ENCODE measurements at places on chromosomes 13 and 19. TPM values are rescaled to one million over a fixed set of nuclear protein-coding genes. Genes with fewer than 3 reads are reported as not detected.

CGB5 gene
- total RNA-seq, result not detected

KLF5 gene
- total RNA-seq, result 226 TPM

FXYD3 gene
- 6.9 TPM for total RNA-seq

SHISA7 gene
- not detected for total RNA-seq

S1PR4 gene
- 0.39 TPM for total RNA-seq

ZNF490 gene
- total RNA-seq, result 6.9 TPM

C13orf46 gene
- total RNA-seq, result 1.4 TPM

CEACAM3 gene
- total RNA-seq, result not detected

GPC5 gene
- total RNA-seq, result not detected

GPR180 gene
- 4.9 TPM for total RNA-seq

MEIS3 gene
- 11.2 TPM for total RNA-seq

CLEC11A gene
- 2.4 TPM for total RNA-seq

CYP2B6 gene
- not detected for total RNA-seq

CCDC8 gene
- total RNA-seq, result not detected

PRODH2 gene
- not detected for total RNA-seq

STK11 gene
- total RNA-seq, result 65.6 TPM

ALKBH6 gene
- total RNA-seq, result 20.9 TPM

FUT1 gene
- 14.7 TPM for total RNA-seq

DDA1 gene
- 57.4 TPM for total RNA-seq

SOX1 gene
- not detected for total RNA-seq

ACP5 gene
- not detected for total RNA-seq

PCDH9 gene
- total RNA-seq, result 7.2 TPM

PROZ gene
- not detected for total RNA-seq

AP2S1 gene
- 252 TPM for total RNA-seq

UBE2L5 gene
- not detected for total RNA-seq

RNF225 gene
- 0.98 TPM for total RNA-seq

ACP7 gene
- not detected for total RNA-seq

TNFSF9 gene
- total RNA-seq, result 6.2 TPM

EID2 gene
- total RNA-seq, result 8.5 TPM

SUGP2 gene
- total RNA-seq, result 69.1 TPM

KLC3 gene
- total RNA-seq, result 3.9 TPM

USHBP1 gene
- not detected for total RNA-seq

CEACAM21 gene
- not detected for total RNA-seq

Data from MCF 10A (cell line).